Endothelial cell of umbilical vein (primary cell): ENCODE measurements at places on chromosomes 11 and 22. TPM values are rescaled to one million over a fixed set of nuclear protein-coding genes. Genes with fewer than 3 reads are reported as not detected.

DNA sequence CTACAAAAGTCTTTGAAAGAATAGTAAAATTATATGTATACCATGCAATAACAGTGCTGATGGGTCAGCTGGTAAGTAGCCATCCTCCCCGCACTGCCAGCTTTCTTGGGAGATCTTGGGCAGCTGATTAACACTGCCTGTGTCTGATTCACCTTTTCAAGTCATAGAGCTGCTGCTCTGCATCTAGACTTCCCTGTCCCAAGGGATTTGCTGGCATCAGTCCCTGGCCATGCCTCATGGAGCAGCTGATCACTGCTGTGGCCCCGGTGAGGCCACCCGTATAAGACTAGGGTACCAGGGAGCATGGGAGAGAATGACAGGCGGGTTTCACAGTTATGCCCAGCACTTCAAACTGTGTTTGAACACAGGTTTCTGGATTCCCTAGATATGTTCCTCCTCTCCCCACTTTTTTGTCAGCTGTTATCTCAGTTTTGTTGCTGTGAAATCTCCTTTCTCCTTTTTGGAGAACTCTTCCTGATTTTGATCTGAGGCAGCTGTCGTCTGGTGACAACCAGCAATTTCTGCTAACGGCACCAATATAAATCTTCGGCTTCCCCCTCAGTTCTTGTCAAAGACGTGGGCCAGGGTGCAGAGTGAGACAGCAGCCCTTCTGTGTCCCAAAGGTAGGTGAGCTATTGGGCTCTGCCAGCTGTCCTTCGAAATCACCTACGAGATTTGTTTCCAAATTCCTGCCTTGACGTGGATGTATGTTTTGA, 438.9 kb downstream of the NTM start:
- DNase-seq: no peak

DNA sequence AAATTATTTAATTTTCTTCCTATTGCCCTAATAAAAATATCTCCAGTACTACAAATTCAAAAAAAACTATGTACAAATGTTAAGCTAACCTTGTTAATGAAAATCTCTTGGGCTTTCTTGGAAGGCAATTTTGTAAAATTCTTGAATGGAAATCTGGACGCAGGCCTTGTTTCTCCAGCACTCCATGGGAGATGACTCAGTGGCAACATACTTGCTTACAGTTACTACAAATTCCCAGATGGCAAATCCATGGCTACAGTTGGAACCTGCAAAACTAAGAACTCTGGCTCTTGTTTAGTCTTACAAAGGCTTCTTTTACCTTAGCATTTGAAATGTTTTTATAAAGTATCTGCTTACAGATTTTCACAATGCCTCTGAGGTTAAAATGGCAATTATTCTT, 725.2 kb downstream of the DLG2 start:
- no peak for DNase-seq

The OR51T1 gene
- not detected in 2 replicates for polyA plus RNA-seq

The PDXP gene
- 20.0 and 22.6 TPM in 2 replicates for polyA plus RNA-seq

- DNase-seq: no peak
Observed at GRCh38 chr22:43078522-43078921, 10.7 kb downstream of the TTLL1 start.

DNA sequence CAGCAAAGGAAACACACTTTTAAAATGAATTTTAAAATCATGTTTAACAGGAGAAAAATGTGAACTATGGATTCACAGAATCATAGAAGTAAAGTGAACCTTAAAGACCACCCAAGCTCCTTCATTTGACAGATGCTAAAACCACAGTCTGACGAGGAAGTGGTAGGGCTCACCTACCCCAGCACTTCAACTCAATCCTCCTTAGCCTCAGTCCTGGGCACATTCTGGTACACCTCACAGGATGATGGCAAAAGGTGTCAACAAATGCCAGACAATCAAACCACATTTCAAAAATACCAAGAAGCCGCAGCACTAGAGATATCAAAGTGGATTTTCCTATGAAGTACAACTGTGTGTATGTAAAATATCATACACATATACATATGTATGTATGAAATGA, 43.1 kb downstream of the PITPNB start:
- no peak for DNase-seq

The TAF10 gene
- polyA plus RNA-seq: 149 and 208 TPM in 2 replicates

- peak; percentile 69 for DNase-seq
Observed at GRCh38 chr22:36252754-36253522, at the start of gene APOL1. Gene APOL1, plus strand, starts transcription at chr22:36253133. Its CDS starts 1,823 bp downstream, at chr22:36254956.

GRCh38 chr22:50190182-50190940, 4.6 kb downstream of the TRABD start:
- peak; percentile 46 for DNase-seq

The FAT3 gene
- polyA plus RNA-seq: 0.08 and 0.41 TPM in 2 replicates

DNA sequence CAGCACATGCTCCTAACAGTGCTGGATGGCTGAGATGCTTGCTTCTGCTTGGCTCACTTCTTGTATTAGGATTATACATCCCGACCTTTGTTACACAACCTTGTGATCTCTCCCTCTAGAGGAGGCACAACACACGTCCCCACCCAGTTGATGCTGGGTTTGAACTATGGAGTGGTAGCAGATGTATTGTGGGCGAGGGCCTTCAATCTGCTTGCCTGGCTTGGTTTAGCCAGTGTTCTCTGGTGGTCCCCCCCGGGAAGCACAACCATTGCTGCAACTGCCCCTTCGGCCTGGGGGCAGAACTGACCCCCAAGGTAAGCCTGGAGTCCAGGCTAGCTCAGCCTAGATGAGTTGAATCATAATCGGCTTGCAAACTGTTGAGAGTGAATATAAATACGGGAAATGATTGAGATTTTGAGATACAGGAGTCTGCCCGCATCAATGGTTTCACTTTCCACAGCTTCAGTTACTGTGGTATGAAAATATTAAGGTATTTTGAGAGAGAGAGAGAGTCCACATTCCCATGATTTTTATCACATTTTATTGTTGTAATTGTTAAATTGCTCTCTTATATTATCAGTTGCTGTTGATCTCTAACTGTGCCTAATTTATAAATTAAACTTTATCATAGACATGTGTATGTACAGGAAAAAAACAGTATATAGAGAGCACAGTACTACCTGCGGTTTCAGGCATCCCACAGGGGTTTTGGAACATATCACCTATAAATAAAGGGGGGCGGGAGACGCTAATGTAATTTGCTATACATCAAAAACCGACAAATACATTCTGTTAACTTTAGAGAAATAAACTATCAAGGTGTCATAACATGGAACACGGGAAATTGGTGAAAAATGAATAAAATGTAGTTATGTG, 482.0 kb upstream of the B3GAT1 start:
- no peak for DNase-seq

The CNTN5 gene
- polyA plus RNA-seq: not detected in 2 replicates

DNA sequence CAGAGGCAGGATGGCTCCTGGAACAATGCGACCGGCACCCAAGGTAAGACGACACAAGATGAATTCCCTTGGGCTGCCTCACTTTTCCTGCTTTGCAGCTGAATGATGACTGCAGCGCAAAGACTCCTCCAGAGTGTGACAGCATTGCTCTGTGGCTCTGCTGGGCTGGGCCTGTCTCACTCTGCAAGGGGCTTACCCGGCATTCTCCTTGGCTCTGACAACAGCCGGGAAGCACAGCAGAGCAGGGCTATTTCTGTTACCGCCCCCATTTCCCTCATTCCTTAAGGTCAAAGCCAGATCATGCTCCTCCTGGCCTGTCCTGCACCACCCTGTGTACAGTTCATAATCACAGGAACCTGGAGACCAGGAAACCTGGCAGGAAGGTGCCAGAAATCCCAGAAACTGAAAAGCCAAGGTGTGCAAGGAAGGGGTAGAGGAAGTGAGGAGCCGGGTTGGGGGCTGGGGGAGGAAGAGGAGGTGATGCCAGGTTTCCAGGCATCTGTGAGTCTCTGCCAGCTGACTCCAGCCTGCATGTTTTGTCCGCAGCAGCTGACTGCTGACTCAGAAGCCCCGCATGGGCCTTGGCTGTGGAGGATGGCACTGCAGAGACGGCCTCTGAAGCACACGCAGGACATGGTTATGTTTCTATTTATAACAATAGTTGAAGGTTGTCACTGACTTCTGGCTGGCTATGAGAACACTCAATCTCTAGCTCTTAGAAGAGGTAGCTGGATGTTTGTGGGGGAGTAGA, 113.6 kb downstream of the MICAL3 start:
- peak; percentile 94 for DNase-seq

DNA sequence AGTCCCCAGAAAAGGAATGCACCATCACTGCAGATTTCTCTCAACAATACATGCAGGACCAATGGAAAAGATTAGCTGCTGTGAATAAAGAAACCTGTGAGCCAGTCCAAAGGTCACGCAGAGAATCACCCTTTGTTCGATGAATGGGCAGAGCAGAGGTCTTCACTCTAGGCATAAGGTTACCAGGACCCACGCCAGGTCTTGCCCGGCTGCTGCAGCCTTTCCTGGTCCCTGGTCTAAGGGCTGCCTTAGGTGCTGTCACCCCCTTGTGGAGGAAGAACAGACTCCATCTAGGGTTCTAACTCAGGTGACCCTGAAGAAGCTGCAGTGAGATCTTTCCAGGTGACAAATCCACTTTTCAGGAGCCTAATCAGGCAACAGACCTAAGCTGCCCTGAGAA, 29.0 kb upstream of the NAP1L4 start:
- DNase-seq: peak; percentile 56

DNA sequence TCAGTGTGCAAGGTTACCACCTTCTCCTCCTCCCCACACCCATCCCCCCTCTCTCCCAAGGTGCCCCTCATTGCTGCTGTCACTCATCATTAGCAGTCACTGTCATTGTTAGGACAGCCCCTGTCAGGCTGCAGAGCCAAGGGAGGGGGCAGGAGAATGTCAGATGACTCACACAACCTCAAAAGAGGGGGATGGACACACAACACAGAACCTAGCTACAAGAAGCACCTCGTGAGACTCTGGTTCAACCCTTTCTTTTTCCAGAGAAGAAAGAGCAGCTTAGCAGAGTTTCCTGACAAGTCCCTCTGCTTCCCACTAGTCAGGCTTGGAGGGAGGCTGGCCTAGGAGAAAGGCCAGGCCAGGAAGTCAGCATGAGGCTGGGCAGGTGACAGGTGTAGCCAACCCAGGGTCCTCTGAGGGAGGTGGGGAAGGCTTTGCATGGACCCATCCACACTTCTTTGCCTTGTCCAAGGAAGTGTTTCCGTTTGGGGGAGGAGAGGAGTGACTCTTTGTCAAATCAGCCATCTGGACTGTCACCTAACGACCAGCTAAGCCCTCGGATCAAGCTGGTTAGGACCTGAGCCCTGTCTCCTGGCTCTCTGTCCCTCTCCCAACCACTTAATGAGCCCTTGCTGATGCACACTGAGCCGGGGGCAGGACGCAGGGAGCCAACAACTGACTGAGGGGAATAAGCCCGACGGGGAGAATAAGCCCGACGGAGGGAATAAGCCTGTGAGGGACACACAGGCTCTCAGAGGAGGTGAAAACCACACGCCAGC, 18.3 kb downstream of the ADORA2A start:
- DNase-seq: no peak
